Glomerular endothelial cell (primary cell): ENCODE measurements at places on chromosomes 3 and 15.

- no peak for DNase-seq
Measured at GRCh38 chr3:173191611-173192010, 50.6 kb upstream of the SPATA16 start.

DNA sequence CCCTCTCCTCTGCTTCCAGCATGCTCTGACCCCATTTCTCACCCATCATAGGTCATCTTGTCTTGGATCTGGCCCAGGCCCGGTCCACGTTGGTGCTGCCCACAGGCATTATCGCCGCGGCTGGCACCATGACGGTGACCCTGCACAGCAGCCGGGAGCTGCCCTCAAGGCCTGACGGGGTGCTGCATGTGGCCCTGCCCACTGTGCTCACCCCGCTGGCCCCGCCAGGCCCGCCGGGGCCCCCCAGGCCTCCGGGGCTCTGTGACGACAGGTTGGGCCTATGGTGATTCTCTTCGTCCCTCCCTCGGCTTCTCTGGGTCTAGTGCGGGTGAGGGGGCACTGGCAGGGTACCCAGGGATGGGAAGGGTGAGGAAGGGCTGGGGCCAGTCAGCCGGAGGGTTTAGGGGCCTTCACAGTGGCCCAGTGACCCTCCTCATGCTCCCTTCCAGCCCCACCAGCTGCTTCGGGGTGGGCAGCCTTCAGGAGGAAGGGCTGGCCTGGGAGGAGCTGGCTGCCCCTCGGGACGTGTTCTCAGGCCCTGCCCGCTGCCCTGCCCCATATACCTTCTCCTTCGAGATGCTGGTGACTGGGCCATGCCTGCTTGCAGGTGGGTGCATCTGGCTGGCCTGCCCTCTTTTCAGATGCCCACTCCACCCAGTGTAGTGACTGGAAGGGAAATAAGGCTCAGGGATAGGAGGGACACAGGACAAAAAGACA, 3.9 kb downstream of the VWA5B2 start:
- no peak for DNase-seq

DNA sequence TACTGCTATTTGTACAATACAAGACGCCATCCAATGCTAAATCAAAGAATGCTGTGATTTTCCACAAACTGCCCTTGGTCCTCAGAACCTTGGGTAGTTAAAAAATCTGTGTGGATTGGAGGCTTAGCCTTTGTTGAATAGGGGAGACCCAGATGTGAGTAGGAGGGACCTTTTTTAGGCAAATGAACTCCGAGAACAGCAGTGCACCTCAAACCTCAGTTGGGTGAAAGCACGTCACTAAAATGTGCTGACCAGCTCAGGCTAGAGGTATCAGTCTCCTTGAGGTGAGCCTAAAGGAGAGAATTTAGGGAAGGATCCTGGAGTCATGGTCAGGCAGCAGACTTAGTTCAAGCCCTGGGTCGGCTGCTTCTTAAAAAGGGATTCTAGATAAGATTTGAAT, 200.7 kb downstream of the SOX2 start:
- DNase-seq: no peak

GRCh38 chr3:99911433-99911832, 93.8 kb downstream of the CMSS1 start:
- DNase-seq: no peak

DNA sequence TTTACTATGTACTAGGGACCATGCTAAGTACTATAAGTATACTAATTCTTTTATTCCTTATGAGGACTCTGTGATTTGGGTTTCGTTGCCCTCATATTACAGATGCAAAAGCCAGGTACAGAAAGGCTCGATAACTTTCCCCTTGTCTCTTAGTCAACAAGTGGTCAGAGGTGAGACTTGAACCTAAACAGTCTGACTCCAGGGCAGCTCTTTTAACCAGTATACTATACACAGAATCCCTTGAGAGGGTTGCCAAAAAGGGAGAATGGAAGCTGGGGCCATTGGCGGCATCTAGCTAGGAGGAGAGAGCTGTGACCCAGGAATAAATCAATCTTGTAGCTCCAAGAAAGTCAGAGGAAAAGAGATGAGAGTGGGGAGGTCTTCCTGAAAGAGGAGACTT, 92.4 kb downstream of the TOP2B start:
- no peak for DNase-seq
